ENCODE measurements at places on chromosomes 6 and 20.

DNA sequence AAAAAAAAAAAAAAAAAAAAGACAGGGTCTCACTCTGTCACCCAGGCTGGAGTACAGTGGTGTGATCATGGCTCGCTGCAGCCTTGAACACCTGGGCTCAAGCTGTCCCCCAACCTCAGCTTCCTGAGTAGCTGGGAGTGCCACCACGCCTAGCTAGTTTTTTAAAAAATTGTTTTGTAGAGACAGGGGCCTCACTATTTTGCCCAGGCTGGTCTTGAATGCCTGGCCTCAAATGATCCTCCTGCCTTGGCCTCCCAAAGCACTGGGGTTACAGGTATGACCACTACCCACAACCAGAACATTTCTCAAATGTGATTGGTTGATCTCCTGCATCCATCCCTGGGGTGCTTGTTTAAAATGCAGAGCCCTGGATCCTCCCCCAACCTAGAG, 5.6 kb upstream of the RBCK1 start:
- no peak for DNase-seq

DNA sequence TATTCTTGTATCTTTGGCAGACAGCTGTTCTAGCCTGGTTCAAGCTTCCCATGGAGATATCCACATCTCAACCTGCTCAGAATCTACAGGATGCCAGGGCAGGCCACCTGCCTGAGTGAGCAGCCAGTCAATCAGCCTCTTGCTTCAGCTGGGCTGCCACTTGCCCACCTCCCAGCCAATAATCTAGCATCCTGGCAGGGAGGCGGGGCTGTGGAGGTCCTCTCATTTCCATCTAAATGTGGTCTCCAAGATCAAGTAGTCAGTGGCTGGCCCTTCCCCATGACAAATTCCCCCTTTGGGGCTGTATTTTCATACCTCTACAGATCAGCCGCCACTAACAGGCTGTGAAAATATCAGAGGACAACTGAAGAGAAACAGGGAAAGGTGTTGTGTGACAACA, 33.0 kb upstream of the SPDEF start:
- no peak for DNase-seq

DNA sequence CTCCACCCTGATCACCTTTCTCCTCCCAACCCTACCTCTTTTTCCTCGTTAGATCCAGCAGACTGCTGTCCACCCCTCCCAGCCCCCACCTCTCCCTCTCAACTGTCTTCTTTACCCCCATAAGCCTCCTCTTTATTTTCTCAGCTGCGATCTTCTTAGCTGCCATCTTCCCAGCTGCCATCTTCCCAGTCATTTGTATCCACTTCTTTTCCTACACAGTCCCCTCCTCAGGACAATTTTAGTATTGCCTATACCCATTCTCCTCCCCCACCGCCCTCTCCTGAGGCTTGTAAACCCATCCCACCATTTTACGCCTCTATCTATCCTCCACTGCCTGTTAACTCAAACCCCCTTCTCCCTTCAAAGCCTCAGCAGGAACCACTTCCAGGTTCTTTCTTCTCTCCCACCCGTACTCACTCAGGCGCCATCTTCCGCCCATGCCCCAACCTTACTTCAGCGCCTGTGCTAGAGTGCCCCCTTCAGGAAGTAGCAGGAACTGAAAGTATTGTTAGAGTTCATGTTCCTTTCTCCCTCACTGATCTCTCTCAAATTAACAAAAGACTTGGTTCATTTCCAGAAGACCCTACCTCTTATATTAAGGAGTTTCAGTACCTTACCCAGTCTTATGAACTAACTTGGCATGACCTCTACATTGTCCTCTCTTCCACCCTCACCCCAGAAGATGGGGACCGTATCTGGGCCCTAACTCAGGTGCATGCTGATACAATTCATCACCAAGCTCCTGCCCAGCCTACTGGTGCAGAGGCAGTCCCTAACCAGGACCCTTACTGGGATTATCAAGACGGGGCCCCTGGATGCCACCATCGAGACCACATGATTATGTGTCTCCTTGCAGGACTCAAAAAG, 236.0 kb downstream of the ADGRG6 start:
- DNase-seq, result no peak

DNA sequence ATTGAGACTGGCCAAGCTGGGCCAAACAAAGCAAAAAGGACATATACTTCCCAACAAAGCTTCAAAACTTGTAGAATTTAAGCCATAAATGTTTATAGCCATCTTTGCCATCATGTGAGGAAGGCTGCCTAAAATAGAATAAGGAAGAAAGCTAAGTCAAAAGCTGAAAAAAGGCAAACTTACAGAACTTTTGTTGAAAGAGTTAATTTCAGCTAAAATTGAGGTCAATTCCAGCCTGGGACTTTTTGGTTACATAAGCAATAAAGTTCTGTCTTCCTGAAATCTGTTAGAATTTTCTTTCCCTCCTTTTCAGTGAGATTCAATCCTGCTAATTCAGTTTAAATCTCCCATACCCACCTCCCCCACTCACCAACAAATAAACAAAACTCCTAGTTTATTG, 227.9 kb upstream of the MARCKS start:
- DNase-seq, result no peak

- no peak for DNase-seq
These were observed at the start of gene NAA20 for GRCh38 chr20:20017001-20017843. Gene NAA20 (plus strand): TSS chr20:20017362. CDS start chr20:20017397, 35 bp downstream.

DNA sequence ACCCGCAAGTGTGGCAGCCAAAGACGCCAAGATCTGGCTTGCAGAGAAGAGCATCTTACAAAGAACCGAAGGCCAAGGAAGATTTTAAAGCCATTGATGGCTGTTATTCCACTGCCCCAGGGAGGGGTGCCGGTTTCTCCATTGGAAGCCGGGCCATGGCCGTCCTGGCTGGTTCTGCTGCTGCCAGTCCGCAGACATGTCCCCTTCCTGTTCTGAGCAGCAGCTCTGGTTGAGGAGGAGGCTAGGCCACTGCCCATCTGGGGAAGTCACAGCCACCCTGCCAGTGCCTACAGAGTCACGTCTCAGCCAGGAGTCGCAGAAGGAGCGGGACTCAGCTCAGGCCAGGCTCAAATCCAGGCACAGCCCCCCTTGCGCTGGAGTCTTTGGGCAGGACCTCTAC, 42.6 kb upstream of the MRGBP start:
- no peak for DNase-seq

DNA sequence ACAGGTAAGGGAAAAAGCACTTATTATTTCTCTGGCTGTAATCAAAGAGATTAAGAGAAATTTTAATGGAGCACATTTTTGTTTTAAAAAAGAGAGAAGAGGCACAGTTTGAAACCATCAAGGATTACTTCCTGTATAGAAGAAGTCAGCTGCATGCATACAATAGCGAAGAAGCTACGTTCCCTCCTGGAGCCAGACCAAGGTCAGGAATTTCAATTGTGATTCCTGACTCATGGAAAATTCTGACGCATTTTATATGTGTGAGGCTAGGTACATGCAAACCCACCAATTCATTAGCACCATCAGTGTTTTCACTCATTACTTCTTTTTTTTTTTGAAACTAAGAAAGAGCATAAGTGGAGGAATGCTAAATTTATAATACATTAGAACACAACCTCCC, 232.7 kb upstream of the SGK1 start:
- no peak for DNase-seq

- DNase-seq, result no peak
These were observed 7.3 kb upstream of the PCMTD2 start for GRCh38 chr20:64247970-64248841.

DNA sequence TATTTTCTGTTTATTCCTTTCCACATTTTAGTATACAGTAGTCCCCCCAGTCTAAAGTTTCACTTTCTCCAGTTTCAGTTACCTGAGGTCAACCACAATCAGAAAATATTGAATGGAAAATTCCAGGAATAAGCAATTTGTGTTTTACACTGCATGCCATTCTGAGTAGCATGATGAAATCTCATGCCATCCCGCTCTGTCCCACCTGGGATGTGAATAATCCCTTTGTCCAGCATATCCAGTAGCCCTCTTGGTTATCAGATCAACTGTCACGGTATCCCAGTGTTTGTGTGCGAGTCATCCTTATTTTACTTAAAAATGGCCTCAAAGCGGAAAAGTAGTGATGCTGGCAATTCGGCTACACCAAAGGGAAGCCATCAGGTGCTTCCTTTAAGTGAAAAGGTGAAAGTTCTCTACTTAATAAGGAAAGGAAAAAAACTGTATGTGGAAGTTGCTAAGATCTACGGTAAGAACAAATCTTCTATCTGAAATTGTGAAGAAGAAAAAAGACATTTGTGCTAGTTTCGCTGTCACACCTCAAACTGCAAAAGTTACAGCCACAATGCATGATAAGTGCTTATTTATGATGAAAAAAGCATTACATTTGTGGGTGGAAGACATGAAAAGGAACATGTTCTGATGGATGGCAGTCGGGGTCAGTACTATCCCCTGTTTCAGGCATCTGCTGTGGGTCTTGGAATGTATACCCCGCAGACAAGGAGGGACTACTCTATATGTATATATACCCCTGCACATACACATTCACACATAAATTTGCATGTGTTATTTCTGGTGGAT, 11.3 kb downstream of the NOX3 start:
- no peak for DNase-seq

- no peak for DNase-seq
These were observed 173.5 kb upstream of the IRAK1BP1 start for GRCh38 chr6:78693835-78694234.

DNA sequence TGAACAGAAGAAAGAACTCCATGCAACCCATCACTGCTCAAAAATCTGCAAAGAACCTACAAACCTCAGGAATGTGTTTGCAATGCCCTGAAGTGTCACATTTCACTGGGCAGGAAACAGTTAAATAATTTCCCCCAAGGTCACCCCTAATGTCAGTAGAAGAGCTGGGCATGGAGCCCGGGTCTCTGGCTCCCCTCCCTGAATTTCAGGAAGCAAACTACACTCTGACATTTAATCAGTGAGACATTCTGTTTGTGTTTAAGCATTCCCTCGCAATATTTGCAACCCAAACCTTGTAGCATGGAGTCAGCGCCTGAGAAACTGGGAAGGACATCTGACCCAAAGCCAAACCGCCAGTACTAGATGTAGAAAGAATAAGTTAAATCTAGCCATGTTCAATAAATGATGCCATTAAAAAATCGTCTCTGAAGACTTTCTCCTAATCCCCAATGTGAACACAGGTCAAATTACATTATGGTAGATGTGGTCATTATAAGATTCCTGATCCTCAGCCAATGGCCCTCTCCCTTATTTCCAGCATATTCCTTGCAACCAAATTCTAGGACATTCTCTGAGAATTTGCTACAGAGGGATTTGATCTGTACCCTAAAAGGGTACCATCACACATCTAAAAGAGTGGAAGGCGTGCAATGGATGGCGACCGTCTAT, 91.2 kb upstream of the ADTRP start:
- DNase-seq, result no peak

DNA sequence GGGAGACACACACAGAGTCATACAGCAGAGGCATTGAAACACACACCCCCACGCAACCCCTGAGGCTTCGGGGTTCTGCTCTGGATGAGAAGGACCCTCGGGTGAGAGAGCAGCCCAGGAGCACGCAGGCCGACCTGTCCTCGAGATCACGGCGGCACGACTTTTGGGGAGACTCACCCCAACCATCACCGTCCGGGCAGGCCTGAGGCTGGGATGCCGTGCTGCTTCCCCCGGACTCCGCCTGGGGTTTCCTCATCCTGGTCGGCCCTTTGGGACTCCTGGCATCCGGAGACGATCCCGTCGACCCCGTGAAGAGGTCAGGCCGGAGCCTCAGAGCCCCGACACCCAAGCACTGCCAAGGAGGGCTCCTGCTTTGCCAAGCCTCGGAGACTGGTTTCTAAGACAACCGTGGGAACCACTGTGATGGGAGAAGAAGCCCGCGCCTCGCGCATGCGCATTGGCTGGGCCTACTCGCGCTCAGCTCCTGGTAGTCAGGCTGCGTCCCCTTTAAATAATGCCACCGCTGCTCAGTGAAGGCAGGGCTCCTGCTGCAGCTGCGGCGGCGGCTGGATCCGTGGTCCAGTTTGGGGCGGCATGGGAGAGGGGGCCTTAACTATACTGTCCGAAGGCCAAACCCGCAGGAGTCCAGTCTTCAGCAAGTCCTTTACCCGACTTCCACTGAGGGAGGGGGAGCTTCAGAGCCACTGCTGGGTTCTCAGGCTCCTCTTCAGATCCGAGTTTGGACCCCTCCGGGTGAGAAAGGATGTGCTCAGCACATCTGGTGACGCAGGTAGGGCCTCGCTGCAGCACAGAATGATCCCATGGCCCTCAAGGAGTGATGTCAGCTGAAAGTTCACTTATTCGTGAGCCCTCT, 171.4 kb upstream of the ZNF337 start:
- DNase-seq, result no peak

DNA sequence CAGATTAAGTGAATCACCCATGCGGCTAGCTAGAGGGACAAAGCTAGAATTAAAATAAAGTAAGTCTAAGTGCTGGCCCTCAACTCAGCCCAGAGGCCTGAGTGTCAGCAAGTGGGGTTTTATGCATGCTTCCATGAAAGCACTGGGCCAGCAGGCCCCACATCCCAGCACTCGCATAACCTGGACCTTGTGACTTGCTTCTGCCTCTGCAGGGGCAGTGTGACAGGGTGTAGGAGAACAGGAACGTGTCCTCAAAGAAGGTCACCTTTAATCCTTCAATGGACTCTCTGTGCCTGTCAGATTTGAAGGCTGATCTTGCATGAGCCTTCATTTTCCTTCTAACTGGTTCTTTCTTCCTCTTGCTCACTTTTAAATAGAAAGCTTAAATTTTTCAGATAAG, 183.4 kb downstream of the ALDH8A1 start:
- no peak for DNase-seq

DNA sequence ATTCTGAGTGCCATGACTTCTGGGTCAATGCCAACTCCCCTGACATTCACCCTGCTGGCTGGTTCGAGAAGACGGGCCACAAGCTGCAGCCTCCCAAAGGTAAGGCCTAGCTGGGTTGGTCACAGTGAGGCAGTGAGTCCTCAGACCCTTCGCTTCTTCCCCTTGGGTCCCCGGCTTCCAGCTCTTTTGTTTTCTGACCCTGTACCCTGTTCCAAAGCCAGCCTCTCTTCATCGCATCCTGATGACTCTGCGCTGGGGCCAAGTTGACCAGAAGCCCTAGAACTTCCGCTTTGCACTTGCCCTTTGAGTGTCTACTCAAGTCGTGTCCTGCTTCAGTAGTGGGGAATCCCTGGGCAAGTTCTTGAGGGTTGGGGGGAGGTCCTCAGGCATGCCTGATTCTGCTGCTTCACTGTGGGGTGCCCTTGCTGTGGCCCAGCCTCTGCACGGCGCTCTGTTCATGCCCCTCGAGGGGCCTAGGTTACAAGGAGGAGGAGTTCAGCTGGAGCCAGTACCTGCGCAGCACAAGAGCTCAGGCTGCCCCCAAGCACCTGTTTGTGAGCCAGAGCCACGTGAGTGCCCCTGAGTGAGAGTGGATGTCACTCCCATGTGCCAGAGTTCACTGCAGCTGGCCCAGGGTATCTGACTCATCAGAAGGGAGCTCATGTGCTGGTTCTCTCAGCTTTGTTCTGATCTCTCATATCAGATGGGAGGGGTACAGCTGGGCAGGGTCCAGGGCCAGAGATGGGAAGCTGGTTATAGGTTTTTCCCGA, 23.0 kb downstream of the L3MBTL1 start:
- DNase-seq, result no peak

GRCh38 chr20:51486197-51487005, 56.1 kb downstream of the NFATC2 start:
- DNase-seq, result no peak

GRCh38 chr6:137349856-137350830, 131.0 kb upstream of the IFNGR1 start:
- DNase-seq, result no peak

Data from SK-N-MC (cell line).